Nephron progenitor cell (in vitro differentiated cells): ENCODE measurements at places on chromosomes 12 and 14.

DNA sequence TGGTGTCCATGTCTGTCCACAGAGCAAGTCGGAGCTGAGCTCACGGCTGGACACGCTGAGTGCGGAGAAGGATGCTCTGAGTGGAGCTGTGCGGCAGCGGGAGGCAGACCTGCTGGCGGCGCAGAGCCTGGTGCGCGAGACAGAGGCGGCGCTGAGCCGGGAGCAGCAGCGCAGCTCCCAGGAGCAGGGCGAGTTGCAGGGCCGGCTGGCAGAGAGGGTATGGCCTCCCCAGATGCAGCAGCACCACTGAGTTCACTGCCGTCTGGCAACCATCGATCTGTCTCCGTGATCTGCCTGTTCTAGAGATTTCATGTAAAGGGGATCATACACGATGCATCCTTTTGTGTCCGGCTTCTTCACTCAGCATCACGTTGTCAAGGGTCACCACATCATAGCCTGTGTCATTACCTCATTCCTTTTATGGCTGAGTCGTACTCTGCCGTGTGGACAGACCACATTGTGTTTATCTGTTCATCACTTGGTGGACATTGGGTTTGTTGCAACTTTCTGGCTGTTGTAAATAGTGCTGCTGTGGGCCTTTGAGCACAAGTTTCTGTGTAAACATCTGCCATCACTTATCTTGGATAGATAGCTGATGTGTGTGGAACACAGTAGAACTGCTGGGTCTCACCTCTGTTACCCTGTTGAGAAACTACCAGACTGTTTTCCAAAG, 21.9 kb downstream of the HIP1R start:
- no peak for DNase-seq
- H3K4me3 ChIP-seq, result no peak overlapping the region
- peaks cover 35% of the 10 kb centered on the region for H3K4me1 ChIP-seq
- no peak overlapping the region for H3K27ac ChIP-seq
- peaks cover 4% of the 10 kb centered on the region for H3K36me3 ChIP-seq

GRCh38 chr12:131209082-131210070, 255.7 kb downstream of the ADGRD1 start:
- peaks cover 11% of the 10 kb centered on the region for H3K4me1 ChIP-seq
- no peak overlapping the region for H3K27ac ChIP-seq
- H3K27me3 ChIP-seq, result peaks cover 16% of the 10 kb centered on the region
- no peak for DNase-seq

- no peak for DNase-seq
- no peaks in the 10 kb centered on the region for H3K36me3 ChIP-seq
- H3K4me3 ChIP-seq, result no peak overlapping the region
Measured at GRCh38 chr12:103140286-103140685, 182.8 kb downstream of the ASCL1 start.

DNA sequence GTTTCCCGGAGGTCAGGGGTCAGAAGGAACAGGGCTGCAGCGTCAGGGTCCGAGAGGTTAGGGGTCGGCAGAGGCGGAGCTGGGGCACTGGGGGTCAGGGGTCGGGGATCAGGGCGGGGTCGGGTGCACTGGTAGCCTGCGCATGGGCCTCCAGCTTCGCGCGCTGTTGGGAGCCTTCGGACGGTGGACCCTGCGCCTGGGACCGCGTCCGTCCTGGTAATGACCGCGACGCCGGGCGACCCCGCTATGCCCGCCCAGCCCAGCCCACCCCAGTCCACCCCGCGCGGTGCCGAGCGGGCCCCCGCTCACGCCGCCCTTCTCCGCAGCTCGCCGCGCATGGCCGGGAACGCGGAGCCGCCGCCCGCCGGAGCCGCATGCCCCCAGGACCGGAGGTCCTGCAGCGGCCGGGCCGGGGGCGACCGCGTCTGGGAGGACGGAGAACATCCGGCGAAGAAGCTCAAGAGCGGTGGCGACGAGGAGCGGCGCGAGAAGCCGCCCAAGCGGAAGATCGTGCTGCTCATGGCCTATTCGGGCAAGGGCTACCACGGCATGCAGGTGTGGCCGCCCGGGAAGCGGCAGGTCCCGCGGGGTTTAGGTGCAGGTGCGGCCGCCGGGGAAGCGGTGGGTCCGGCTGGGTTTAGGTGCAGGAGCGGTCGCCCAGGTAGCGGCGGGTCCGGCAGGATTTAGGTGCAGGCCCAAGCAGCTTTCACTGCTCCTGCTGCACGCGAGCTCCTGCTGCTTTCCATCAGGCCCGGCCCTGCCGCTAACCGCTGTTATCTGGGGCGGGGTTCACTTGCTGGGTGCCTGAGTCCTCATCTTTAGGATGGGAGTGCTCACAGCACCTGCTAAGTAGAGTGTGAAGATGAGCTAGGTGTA, 743 bp downstream of the PUS1 start:
- peak; percentile 66 for DNase-seq
- H3K36me3 ChIP-seq, result peaks cover 27% of the 10 kb centered on the region
- H3K4me1 ChIP-seq, result peaks cover 6% of the 10 kb centered on the region
- peak overlapping the region; percentile 90 for H3K4me3 ChIP-seq

GRCh38 chr14:79136071-79137044, 966.2 kb downstream of the NRXN3 start:
- peaks cover 4% of the 10 kb centered on the region for H3K36me3 ChIP-seq
- H3K4me1 ChIP-seq, result no peaks in the 10 kb centered on the region

DNA sequence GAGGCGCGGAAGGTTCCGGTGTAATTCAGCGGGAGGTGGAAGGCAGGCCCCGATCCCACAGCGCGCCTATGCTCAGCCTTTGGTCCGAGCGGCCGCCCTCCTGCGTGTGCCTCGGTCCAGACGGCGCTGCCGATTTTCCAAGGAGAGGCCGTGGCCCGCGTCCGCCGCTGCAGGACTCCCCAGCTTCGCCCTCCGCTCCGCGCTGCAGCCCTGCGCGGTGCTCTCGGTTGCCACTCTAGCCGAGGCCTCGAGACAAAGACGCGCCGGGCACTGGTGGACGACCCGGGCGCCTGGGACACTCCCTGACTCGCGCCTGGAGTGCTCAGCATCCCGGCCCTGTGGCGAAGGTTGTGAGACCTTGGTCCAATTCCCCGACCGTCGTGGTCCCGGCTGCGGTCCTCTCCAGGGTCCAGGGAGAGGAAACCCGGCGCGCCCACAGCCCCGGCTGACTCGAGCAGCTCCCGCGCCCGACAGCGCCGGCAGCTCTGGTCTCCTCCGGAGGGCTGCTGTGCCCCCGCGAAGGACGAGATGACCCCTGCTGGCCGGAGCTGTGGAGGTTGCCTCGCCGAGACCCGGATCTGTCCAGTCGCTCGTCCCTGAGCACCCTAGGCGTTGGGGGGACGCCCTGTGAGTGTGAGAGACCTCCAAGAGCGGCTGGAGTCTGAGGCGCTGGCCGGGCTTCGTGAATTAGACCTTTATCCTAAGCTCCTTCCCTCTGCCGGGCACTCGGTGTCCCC, 6.5 kb downstream of the HOXC12 start:
- peaks cover 100% of the 10 kb centered on the region for H3K27me3 ChIP-seq
- no peaks in the 10 kb centered on the region for H3K36me3 ChIP-seq
- peak; percentile 79 for DNase-seq
- no peak overlapping the region for H3K4me3 ChIP-seq
- no peak overlapping the region for H3K27ac ChIP-seq

- H3K4me3 ChIP-seq, result no peak overlapping the region
- no peak for DNase-seq
- H3K27me3 ChIP-seq, result no peaks in the 10 kb centered on the region
- no peaks in the 10 kb centered on the region for H3K36me3 ChIP-seq
- H3K4me1 ChIP-seq, result no peaks in the 10 kb centered on the region
Measured at GRCh38 chr12:26402648-26403047, 207.3 kb downstream of the SSPN start.

GRCh38 chr12:102631274-102631673, 150.9 kb upstream of the IGF1 start:
- H3K4me1 ChIP-seq, result no peaks in the 10 kb centered on the region
- no peaks in the 10 kb centered on the region for H3K27me3 ChIP-seq
- no peaks in the 10 kb centered on the region for H3K36me3 ChIP-seq
- no peak overlapping the region for H3K27ac ChIP-seq
- DNase-seq, result no peak

DNA sequence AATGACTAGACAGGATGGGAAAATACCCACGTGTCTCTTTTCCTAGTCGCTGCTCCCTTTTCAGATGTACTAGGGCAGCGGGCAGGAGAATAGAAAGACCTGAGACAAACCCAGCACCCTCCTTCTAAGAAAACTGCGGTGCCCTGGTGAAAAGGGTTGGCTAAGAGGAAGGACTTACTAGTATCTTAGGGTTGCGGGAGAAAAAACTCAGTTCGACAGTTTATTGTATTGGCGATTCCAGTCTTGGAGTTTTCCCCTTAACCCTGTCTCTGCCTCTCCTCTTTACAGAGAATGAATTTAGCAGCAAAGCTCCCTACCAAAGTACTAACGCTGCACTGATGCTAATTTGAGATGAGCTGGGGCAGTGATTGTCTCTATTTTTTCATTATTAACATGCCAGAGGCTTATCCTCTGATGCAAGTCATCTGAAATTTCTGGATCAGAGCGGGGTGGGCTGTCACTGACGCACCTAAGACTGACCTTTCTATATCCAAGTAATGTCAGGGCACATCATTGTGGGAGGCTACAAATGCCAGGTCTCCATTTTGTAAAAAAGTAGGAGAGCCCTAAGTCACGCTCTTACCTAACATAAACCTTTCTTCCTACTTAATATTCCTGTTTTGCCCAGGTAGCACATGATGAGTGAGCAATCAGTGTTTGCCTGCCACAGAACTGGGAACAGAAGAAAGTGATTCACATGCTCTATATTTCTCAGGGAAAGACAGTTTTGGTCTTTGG, 916 bp upstream of the PAWR start:
- H3K27me3 ChIP-seq, result peaks cover 15% of the 10 kb centered on the region
- peaks cover 39% of the 10 kb centered on the region for H3K4me1 ChIP-seq
- peak overlapping the region; percentile 85 for H3K27ac ChIP-seq
- no peak for DNase-seq
- no peaks in the 10 kb centered on the region for H3K36me3 ChIP-seq

DNA sequence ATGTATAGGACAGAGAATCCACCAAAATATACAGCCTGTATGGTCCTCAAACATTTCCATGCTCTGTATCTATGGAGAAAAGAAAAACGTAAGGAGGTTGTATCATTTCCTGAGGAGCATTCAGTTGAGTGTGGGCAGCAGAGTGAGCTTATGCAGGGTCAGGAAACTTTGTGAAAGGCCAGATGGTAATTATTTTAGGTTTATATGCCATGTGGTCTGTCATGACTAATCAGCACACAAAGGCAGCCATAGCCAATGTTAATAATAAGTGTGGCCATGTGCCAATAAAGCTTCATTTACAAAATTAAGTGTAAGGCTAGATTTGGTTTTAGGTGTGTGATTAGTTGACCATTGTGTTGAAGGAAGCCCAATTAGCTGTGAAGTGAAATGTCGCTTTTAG, 33.2 kb upstream of the A2M start:
- no peak overlapping the region for H3K27ac ChIP-seq
- no peaks in the 10 kb centered on the region for H3K4me1 ChIP-seq
- peaks cover 5% of the 10 kb centered on the region for H3K27me3 ChIP-seq
- DNase-seq, result no peak
- no peak overlapping the region for H3K4me3 ChIP-seq
- peaks cover 27% of the 10 kb centered on the region for H3K36me3 ChIP-seq

DNA sequence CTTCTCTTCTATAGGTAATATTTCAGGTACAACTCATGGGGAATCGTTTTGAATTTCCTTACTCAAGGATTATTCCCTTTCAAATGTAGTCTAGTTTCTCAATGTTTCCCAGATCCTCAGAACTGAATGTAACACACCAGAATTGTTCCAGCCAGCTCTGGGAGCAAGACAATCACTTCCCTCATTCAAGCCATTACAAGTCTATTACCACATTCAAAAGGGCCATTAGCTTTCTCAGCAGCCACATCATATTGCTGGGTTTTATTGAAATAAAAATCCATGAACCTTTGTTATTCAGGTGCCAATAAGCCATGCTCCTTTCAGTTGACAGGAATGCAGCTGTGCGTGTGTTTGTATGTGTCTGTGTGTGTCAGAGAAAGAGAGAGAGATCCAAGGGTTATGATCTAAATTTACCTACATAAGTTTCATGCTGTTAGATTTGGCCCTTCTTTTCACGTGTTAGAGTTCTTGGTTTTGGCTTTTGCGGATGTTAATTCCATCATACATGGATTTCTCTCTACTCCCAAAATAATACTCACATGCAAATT, 357.7 kb downstream of the BCAT1 start:
- H3K4me1 ChIP-seq, result peaks cover 31% of the 10 kb centered on the region
- no peaks in the 10 kb centered on the region for H3K36me3 ChIP-seq
- no peak overlapping the region for H3K27ac ChIP-seq
- H3K4me3 ChIP-seq, result no peak overlapping the region

GRCh38 chr12:4353785-4354208, 25.7 kb downstream of the FGF23 start:
- no peak overlapping the region for H3K4me3 ChIP-seq
- peak; percentile 5 for DNase-seq
- H3K4me1 ChIP-seq, result no peaks in the 10 kb centered on the region
- no peak overlapping the region for H3K27ac ChIP-seq
- H3K36me3 ChIP-seq, result peaks cover 28% of the 10 kb centered on the region

DNA sequence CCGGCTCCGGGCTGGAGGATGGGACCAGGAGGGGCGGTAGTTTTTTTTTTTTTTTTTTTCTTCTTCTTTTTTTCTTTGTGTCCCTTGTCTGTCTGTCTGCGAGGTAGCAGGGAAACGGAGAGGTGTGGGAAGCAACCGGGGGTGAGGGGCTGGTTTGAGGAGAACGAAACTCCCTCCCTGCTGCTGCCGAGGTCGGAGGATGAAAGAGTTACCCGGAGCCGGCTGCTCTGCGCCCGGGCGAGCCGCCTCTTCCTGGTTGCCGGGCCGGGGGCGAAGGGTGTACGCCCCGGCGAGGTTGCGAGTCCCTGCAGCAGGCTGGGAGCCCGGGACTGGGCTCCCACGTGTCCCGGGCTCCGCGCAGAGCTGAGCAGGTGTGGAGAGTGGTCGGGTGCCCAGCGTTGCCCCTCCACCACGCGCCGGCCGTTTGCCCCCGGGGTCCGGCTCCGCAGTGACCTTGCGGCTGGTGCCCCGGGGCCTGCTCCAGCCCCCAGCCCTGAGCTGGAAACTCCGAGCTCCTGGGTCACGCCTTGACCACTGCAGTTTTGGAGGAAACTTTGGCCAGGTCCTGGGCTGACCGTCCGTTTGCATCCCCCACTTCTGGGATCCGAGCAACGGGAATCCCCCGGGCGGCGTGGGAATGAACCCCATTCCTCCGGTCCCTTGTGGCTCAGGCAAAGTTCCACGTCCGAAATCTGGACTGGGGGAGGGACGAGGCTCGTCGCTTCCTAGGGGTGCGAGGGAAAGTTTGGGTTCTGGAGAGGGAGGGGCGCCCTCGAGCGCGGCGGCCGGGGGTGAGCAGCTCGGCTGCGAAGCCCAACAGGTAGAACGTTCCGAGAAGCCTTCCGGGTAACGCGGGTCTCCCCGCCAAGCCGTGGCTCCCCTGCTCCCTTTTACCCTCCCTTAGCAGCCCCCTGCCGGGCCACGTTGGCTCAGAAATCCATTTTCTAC, 1.3 kb downstream of the CHST11 start:
- peak; percentile 44 for DNase-seq
- peak overlapping the region; percentile 95 for H3K27ac ChIP-seq
- peaks cover 53% of the 10 kb centered on the region for H3K4me1 ChIP-seq
